Stimulated activated CD8-positive, alpha-beta memory T cell treated with anti-CD3 and anti-CD28 coated beads, Interleukin-15, amount 100 ng/mL, for 24 hours (primary cell): ENCODE measurements at places on chromosomes 4 and X.

DNA sequence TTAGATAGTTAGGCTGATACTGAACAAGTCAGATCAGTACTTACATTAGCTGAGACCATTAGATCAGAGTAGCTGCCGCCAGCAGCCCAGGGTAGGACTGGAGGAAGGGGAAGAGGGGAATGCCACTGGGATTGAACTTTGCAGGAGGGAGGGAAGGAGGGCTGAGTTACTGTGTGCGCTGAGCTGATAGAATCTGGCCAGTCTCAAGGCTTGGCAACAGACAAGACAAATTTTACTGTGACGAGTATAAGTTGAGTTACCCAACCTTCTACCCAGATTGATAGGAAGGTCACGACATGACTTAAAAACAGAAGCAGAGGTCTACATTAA lies 372.1 kb downstream of the OPHN1 start:
- DNase-seq = no peak

DNA sequence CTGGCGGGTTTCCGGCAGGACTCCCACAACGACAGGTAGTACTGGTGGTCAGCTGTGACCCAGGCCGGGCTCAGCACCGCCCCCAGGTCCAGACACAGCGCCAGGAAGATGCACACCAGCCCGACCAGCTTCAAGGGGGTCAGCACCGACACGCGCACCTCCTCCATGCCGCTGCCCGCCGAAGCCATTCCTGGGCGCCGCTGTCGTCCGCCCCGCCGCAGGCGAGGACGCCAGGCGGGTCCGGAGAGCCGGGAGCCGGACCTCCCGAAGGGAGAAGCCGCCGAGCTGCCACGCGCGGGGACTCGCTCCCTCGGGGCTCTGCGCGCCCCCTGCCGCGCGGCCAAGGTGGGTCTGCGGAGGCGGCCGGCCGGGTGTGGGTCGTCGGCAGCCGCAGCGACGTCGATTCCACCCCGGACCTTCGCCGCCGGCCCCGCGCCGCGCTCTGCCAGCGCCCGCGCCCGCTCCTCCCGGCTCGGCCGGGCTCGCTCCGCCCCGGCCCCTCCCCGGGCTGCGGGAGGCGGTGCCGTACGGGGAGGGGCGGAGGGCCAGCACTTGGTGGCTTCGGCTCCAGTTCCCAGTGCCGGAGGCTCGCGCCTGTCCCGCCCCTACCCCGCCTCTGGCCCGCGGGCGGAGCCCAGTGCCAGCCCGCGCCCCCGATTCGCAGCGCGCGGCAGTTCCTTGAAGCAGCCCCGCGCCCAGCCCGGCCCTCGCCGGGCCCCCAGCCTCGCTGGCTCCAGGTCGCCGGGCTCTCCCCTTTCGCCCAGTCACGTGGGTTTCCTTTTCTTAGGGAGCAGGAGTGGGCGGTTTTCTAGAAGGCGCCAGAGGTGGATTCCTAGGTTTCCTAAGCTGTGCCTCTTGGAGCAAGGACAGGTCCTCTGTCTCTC lies at the start of gene TMEM47:
Gene TMEM47 (minus strand): TSS at position 444 of the 884 bp plus-strand sequence. CDS start 256 bp downstream, at position 188.
- DNase-seq = no peak

DNA sequence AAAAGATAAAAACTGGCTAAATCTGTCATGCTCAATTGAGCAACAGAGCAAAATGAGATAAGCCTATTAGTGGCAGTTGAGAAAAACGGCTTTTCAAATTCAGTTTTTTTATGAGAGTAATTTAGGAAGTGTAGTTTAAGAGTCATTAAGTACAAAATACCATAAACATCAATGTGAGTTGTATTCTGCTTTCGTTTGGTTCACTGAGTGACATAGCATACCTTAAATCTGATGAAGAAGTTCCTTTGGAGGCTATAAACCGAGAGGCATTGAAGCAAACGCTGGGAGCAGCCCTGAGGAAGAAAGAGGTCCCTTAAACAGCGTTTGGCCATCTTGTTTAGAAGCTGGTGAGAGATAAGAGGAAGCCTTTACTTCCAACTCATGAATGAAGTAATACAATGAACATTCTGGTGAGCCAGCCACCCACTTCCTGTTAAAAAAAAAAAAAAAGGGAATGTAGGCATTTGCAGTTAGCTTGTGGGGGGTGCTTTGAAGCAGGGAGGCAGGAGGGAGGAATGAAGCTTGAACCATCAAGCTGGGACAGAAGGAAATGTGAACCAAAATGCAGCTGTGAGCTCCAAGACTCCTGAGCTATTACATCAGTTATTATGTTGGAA lies 132.3 kb downstream of the ZNF330 start:
- no peak for DNase-seq

DNA sequence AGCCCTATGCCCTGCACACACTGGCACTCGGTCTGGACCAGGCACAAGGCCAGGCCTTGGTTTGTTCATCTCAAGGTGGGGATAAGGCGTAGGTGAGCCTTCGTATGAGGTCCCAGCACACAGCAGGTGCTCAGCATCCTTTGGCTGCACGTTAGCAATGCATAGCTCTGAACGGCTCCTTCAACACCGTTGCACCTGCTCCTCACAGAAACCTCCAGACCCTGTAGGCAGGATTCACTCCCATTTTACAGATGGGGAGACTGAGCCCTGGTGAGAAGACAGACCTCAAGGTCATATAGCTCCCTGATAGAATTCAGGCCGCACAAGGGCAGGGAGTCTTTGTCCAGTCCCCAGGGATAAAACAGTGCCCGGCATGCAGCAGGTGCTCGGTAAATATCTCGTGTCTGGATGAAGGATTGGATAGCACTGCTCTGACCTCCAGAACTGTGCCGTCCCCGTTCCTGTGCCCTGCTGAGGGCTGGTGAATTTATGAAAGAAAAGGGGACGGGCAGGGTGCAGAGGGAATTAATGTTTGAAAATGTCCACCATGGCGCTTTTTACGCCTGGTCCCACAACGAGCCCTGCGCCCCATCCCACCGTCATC lies 2.4 kb downstream of the PPP2R2C start:
- DNase-seq = no peak

GRCh38 chr4:24337451-24338190 lies 246.7 kb downstream of the DHX15 start:
- no peak for DNase-seq

- DNase-seq = no peak
These were observed at the start of gene SH3RF1 for GRCh38 chr4:169270810-169271691. SH3RF1 (minus strand) TSS chr4:169270956; CDS start chr4:169269212, 1,744 bp downstream.

DNA sequence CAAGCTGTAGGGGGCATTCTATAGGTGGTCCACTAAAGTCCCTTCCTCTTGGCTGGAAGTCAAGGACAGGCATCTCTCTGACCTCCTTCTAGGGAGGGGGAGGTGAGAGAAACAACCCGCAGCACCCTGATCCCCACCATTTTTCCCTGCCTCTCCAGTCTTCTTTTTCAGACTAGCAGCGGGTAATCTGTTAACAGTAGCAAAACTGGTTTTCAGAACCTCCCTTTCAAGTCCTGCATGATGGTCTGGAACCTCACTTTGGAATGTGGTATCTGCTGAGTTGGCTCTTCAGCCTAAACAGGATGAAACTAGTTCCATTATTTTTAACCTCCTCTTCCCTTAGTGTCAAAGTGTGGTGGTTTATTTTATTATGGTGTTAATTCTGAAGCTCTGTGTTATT lies 196.0 kb downstream of the NWD2 start:
- no peak for DNase-seq

- no peak for DNase-seq
These were observed 856.3 kb downstream of the RPA4 start for GRCh38 chrX:97740044-97740443.

GRCh38 chr4:76078033-76078613 lies 3.6 kb downstream of the ART3 start:
- DNase-seq = no peak

- no peak for DNase-seq
These were observed 34.3 kb downstream of the SHROOM4 start for GRCh38 chrX:50779694-50780093.

GRCh38 chr4:184461711-184462441 lies 12.5 kb downstream of the IRF2 start:
- no peak for DNase-seq

DNA sequence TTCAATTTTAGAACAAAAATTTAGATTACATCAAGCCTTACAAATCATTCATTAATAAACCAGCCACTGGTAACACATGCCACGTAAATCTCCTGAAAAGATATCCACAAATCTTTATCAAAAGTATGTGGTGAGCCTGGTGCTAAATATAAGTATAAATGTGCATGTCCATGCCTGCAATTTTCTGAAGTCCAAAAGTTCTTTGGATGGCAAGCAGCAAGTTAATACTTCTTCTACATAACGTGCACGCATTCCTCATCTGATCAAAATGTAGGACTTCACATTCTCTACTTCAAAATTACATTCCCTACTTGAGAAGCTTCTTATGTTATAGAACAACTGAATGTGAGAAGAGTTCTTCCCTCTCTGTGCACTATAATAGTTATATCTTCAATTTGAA lies 49.8 kb downstream of the HHIP start:
- DNase-seq = no peak

- DNase-seq = no peak
These were observed 8.9 kb upstream of the GSX2 start for GRCh38 chr4:54090804-54091623.
